Right ventricle myocardium inferior (tissue), 1 donor: ENCODE measurements at places on chromosomes 12 and 14.

GRCh38 chr14:104771918-104772706 lies 19.2 kb downstream of the SIVA1 start:
- DNase-seq: no peak

GRCh38 chr12:66903782-66904396 lies 225.0 kb upstream of the GRIP1 start:
- DNase-seq: no peak

DNA sequence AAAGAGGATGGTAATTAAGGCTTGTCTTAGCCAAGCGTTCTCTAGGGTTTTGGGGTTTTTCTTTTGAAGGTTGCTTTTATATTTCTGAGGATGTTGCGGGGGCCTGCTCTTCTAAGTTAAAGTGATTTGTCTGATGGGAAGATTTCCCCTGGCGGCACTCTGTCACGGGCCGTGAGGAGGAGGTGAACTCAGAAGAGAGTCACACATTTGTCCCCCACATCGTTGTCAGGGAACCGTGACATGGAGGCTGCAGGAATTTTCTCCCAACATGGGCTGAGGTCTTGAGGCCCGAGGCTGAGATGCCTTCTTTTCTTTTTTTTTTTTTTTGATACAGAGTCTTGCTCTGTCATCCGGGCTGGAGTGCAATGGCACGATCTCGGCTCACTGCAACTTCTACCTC lies 71.5 kb downstream of the ADGRD1 start:
- DNase-seq: no peak

DNA sequence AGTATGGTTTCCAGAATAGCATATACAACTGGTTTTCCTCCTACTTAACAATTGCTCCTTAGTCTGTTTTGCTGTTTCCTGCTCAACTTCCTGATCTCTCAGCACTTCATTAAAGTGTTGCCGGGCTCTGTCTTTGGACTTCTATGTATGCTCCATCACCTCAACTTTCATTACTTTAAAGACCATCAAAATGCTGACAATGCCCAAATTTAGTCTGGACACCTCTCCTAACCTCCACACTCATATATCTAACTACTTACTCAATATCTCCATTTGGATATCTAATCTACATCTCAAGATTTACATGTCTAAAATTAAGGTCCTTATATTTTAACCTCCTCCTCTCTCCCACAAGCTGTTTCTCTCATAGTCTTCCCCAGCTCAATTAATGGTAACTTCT lies 54.4 kb upstream of the LGR5 start:
- no peak for DNase-seq

- DNase-seq: no peak
Measured at GRCh38 chr14:51277753-51278415, 37.8 kb downstream of the TMX1 start.

GRCh38 chr12:119936705-119937311 lies 52.2 kb upstream of the BICDL1 start:
- DNase-seq: no peak

- no peak for DNase-seq
Measured at GRCh38 chr12:46442239-46442638, 69.7 kb upstream of the SLC38A2 start.

- no peak for DNase-seq
Measured at GRCh38 chr12:126567016-126567415, 1501.8 kb downstream of the AACS start.

DNA sequence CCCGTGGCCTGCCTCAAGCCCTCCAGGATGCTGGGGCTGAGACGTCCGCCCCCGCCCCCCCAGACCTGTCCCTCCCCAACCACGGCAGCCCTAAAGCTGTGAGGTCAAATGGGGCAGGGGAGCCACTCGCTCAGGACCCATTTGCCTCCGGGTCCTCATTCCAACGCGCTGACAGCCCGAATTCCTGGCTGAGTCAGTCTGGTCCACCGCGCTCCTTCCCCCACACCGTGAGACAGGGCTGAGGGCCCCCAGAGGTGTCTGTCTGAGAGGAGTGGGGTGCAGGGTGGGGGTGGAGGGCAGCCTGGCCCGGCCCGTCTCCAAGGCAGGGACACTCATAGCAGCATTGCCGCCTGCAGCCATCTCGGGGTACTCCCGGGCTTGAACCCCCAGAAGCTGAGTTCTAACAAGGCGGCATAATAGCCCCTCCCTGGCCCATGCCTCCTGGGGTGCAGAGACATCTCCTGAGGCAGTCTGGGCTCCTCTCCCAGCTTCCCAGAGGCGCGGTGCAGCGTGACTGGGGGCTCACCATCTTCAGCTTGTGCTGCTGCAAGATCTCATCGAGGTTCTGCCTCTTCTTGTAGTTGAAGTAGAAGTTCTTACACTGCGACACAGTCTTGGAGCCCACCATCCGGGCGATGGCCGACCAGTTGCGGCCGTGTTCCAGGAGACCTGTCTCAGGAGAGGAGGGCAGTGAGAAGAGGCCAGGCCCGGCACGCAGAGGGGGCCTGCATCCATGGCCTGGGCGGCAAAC lies 90.5 kb downstream of the RFLNA start:
- no peak for DNase-seq

GRCh38 chr12:48151103-48151771 lies 6.1 kb downstream of the ASB8 start:
- no peak for DNase-seq

DNA sequence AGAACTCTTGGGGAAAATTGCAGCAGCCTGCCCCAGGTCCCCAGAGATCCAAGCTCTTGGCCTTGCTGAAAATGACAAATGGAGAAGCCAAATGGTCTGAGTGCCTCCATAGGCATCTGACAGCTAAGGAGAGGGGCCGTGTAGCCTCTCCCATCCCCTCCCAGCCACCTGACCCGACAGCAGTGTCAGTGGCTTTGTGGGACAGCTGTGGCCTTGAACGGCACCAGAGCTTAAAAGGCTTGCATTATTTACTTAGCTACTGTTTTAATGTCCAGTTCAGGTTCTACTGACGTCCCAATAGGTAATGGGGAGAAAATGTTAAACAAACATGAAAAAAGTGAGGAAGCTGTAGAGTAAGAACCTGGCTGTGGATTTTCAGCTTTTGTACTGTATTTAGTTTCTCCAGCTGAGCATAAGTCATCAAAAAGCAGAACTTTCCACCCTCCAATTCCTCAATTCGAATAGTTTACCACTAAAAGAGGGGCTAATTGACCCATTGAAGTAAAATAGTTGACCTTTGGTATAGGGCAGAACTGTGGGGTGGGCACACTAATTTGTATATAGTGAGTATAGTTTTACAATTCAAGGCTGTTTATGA lies 50.0 kb downstream of the FOS start:
- no peak for DNase-seq

DNA sequence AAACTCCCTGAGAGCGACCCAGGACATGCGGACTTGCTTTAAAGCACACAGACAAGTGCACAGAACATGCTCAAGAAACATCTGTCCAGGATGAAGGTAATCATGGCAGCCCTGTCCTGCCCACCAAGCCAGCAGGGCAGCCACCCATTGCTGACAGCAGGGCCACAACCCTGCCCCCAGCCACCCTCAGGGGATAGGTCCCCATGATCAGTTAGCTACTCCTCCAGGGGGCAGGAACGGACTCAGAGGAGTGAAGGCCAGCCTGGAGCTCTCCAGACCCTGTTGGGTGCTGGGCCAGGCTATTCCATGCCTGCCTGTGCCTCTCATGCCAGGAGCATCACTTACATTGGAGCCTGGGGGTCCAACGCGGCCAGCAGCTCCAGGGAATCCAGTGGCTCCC lies 15.8 kb downstream of the TMEM106C start:
- DNase-seq: no peak

- no peak for DNase-seq
Measured at GRCh38 chr12:14219156-14219555, 146.3 kb upstream of the ATF7IP start.

GRCh38 chr12:94941440-94941862 lies 62.0 kb downstream of the NDUFA12 start:
- DNase-seq: no peak

- DNase-seq: no peak
Measured at GRCh38 chr12:94025068-94025467, 123.3 kb upstream of the PLXNC1 start.

DNA sequence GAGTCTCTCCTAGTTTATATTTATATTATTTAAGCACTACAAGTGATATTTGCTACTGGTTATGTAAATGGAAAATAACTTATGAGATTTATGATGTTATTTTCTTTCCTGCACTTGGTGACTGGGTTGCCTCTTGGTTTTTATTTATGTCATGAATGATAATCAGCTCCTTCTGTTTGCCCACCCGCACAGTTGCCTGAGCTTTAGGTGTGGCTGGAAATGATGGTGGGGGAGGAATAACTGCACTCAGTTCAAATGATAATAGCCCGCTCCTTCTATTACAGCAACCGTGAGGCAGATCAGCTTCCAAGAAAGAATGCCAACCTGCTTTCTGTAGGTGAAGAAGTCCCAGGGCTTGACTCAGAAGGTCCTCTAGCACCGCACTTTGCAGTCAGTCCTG lies 190.2 kb upstream of the CAND1 start:
- DNase-seq: no peak

DNA sequence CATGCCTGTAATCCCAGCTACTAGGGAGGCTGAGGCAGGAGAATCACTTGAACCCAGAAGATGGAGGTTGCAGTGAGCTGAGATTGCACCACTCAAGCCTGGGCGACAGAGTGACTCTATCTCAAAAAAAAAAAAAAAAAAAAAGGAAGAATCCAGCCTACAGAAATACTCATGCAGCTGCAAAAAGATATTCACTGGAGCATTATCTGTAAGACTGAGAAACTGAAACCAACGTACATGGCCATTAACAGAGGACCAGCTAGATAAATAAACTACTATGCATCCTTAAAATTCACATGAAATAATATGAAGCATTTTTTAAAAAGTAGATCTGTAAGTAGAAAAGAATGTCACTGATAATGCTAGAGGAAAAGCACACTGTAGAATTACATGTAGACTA lies 3.5 kb downstream of the SLC7A7 start:
- DNase-seq: no peak

- DNase-seq: no peak
Measured at GRCh38 chr12:18849080-18849479, 111.2 kb downstream of the CAPZA3 start.

- DNase-seq: no peak
Measured at GRCh38 chr14:49220492-49220891, 365.7 kb downstream of the RPS29 start.

GRCh38 chr12:21713133-21713532 lies 55.5 kb upstream of the LDHB start:
- DNase-seq: no peak

- DNase-seq: no peak
Measured at GRCh38 chr14:69300601-69301221, 40.8 kb downstream of the GALNT16 start.

GRCh38 chr14:29953501-29953900 lies 25.9 kb upstream of the PRKD1 start:
- no peak for DNase-seq

- no peak for DNase-seq
Measured at GRCh38 chr14:101349108-101349507, 212.2 kb upstream of the DIO3 start.

GRCh38 chr12:44380861-44381260 lies 495.3 kb downstream of the NELL2 start:
- no peak for DNase-seq

- DNase-seq: no peak
Measured at GRCh38 chr12:25364529-25365339, 114.0 kb upstream of the KRAS start.
